Vagina (tissue), 2 donors: ENCODE measurements at places on chromosomes 13 and 19.

DNA sequence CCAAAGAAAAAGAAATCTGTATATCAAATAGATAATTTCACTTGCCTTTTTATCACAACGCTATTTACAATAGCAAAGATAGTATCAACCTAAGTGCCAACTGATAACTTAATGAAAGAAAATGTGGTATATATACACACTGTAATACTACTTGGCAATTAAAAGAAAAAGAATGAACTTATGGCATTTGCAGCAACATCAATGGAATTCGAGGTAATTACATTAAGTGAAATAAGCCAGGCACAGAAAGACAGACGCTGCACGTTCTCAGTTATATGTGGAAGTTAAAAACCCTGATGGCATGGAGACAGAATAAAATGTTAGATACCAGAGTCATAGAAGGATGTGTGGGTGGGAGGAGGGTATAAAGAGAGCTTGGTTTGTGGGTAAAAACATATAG lies 1260.5 kb upstream of the PCDH9 start:
- no peak for DNase-seq

DNA sequence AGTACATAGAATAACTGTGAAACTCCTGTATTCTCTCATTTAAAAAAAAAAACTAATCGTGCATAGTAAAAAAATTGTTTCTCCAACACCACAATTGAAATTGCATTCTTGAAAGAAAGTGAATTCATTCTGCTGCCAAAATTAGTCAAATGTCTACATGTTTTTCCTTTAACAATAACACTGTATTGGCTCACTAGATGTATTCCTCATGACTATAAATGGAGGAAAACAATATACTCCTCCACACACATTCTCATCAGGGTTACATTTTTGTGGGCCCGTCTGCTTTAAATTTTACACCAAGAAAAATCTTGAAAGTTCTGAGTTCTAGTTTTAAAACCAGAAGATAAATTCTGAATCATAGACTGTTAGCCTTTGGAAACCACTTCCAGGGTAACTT lies 233.6 kb downstream of the KLF12 start:
- no peak for DNase-seq

GRCh38 chr13:114135731-114136171 lies 3.3 kb upstream of the RASA3 start:
- no peak for DNase-seq

DNA sequence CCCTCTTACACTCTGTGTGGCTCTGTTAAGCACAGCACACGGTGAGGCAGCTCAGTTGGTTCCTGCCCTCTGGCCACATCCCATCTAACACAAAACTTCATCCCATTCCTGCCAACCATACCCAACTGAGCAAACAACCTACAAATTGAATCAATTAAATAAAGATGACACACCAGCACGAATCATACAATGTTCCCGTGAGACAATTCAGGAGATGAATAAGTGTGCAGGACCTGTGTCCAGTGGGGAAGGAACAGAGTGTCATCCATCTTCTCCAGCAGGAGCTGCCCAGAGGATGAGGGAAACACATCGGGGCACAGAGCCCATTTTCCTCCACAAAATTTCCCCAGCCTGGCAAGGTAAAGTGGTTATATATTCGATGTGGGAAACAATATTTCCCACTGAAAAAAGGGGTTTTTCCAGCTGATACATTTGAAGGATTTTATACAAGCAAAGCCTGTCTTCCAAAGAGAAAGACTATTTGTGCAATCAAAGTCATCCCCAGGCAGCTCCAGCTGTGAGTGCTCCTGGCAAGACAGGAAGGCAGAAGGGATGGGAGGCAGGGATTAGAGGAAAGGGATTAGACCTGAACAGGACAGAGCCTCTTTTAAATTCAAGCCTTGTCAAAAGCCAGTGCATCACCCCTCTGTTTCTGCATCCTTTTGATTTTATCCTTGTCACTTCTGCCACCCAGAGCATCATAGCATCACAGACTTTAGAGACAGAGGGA lies 240.2 kb downstream of the LHFPL6 start:
- DNase-seq, result no peak
